ENCODE measurements at places on chromosomes 3 and 15.

- no peak for DNase-seq
These were observed 108.9 kb downstream of the GREM1 start for GRCh38 chr15:32826685-32827084.

DNA sequence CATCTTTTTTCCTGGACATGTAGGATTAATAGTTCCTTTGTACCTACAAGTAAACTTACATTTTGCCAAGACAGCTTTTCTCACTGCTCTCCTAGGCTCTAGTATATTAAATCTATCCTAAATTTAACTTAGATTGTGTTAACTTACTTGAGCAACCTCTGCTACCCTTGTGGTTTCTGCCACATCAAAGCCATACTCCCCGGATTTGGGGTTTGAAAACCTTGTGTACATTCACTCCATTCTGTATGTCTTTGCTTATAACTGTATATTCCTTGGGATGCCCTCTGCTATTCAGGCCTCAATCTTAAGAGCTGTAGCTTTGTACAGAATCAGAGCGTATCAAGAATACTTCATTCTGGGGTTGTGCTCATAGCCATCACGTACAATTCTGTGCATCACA is 60.4 kb downstream of the ARIH1 start:
- DNase-seq, result no peak

DNA sequence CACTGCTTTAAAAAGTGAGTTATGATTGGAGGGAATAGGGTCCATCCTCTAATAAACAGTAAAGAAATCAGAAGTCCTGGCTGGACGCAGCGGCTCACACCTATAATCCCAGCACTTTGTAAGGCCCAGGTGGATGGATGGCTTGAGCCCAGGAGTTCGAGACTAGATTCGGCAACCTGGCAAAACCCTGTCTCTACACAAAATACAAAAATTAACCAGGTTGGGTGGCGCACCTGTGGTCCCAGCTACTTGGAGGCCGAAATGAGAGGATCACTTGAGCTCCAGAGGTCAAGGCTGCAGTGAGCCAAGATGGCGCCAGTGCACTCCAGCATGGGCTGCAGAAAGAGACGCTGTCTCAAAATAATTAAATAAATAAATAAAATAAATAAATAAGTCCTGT is 171.2 kb downstream of the POTEB3 start:
- DNase-seq, result no peak

DNA sequence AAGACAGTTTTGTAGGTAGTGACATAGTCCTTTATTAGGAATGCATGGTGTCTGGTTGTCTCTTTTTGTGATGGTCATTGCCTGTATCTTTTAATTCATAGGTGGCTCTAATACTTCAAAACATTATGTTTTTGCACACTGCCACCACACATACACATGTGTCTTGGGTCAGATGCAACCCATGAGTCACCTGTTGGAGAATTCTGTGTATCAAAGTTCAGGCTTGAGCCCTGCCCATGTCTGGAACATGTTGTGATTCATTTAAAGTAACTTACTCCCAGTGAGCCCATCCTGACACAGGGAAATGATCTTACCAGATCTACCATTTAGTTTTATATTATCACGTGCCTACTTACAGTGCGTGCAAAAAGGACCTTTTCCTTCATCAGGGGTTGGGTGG is 142.7 kb downstream of the GHSR start:
- no peak for DNase-seq

- DNase-seq, result no peak
These were observed 135.7 kb downstream of the MEGF11 start for GRCh38 chr15:66117841-66118240.

DNA sequence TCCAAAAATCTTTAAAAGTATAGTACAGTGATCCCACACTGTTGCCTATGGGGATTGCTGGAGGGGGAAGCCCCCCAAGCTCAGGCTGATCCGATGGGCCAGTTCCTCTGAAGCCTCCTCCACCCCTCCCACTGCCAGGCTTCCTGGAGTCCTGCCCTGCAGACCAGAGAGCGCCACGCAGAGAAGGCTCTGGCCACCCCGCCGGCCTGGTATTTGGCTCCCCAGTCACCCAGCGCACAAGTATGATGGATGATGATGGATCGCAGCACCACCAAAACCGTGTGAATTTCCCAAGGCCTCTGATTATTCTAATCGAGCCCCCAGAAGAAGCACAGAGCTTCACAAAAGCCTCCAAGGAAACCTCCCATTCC is 259.0 kb downstream of the MECOM start:
- DNase-seq, result no peak

- no peak for DNase-seq
These were observed 2.4 kb upstream of the KLF13 start for GRCh38 chr15:31324186-31324585.

DNA sequence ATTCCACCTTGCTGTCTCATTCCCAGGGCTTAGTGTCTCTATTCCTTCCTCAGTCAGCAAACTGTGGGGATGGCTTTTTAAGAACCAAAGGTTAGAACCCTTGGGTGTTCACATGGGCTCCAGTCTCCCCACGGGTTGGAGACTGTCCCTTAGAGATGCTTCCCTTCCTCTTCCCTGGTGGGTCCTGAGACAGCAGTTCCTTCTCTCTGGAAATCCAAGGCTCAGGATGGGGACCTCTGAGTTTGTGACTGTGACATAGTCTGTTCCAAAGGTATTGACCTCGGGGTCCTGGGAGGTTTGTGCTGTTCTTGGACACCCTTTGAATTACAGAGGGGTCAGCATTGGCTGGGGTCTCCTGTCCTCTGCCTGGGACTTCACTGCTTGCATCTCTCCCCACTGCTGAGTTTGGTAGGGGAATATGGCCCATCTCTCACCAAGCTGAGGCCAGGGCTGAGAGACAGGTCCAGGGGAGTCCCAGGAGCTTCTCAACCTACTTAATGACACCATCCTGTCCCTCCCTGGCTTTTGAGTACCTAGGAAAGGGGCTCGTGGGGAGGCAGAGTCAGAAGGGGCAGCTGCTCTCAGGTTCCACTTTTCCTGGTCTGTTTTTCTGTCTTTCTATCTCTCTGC is 1.5 kb downstream of the GRM2 start:
- DNase-seq, result no peak

DNA sequence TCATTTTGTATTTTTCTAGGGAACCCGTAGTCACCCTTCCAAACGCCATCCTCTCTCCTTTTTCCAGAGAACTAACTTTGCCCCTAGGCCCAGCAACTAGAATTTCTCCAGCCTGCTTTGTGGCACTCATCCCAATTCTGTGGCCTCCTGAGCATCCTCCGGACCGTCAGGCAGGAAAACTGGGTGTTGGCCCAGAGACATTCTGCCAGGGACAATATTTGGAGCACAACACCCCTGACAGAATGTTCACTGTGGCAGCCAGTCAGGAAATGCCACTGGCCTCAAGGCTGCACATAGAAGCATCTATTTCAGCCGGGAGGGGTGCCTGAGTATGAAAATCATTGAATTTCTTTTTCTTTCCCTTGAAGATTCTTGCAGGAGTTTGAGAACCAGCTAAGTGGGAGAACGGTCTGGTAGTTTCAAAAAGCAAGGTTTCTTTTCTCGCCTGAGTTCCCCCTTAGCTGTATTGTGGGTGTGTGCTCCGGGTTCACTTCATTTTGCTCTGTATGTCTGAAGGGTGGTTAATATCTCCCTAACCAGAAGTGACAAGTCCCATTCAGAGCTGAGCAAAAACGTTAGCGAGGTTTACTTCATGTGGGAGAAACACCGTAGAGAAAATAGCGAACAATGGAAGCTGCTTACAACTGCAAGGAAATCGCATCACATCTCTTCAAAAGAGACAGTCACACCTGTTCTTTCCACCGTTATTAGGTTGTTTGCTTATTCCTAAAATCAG is 108.1 kb upstream of the TPM1 start:
- DNase-seq, result no peak

- DNase-seq, result no peak
These were observed 278.8 kb downstream of the FOXP1 start for GRCh38 chr3:71304684-71305083.

DNA sequence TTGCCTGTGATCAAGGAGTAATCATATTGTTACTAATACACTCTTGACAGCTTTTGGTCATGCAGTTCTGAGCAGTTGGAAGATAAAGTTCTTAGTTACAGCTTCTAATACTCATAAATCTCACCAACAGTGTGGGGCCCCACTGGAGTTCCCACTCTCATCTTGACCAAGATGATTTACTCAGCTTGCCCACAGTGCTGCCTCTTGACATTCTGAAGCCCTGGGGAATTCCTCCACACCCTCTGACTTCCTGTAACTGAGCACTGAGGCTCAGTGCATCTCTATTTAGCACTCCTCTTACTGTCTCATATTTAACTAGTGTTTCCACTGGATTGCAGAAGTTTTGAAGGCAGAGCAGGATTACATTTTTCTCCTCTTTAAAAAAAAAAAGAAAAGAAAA is 1.9 kb upstream of the ARL6IP5 start:
- no peak for DNase-seq

DNA sequence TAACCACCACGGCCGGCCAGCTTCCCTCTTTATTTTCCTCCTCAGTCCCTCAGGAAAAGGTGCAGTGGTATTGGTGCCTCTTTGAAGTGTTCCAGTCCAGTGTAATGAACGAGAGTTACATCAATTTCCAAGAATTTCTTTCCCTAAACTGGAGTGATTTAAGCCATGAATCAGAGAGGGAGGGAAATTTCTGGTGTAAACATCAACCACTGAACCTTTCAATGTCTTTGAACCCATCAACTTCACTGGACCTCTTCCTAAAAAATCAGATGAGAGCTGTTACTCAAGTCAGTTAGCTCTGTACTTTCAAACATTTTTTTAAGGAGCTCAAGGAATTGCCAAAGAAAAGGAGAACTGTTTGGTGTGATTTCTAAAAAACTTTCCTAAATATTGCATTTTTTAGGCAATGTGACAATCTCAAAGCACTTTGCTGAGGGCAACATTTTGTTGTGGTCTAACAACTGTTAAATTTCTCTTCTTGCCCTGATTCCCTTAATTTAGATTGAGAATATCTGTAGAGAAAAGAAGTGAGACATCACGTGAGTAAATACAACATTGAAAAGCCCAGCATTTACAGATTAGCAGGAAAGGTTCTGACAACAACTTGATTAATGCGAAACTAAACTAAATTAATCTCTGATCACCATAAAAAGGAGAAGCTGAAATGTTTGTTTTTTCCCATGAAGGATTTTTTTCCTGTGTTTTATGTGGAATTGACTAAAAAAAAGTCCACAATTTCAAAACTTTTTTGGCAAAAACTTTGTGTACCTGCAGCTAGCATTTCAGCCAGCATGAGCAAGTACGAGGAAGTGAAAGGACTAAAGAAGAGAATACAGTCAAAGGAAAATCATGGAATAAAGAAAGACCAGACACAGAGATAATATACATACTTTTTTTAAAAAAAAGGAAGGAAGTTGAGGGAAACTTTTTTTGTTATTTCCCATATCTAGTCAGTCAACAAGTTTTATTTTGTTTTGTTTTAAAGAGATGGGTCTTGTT is 9.1 kb upstream of the DAZL start:
- no peak for DNase-seq

DNA sequence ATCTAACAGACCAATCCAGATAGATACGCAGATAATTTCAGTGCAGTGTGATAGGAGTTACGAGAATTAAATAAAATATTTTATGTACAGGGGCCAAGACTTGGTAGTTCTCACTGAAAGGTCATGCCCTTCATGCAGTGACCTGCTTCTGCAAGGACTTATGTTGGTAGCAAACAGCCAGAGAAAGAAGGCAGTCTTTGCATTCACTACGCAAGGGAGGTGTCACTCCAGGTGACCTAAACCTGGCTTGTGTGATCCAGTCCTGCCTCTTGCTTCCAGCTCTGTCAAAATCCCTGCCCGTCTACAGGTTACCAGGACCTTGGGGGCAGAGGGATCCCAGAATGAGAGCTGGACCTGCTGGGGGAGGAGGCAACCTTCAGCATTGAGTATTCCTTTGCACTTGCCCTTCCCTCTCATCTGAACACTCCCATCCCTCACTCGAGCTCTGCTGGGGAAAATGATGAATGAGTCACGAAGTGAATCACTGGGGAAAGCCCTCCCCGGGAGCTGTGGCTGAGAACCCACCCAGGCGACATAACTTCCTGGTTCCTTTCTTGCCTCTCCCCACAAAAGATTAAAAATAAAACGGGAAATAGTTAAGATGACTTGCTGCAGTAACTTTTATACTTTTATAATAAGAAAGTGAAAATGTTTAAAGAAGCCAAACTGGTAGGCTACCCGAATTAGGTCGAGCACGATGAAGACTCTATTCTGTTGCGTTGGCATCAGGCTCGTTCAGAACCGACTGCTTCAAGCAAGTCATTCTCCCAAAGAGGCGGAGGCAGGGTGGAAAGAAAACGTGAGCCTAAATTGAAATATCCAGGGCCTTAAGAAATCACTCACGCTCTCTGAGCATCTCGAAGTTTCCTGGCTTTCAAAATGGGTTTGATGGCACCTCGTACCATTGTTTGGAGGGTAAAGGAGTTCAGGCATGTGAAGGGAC is 216.1 kb downstream of the SLCO3A1 start:
- peak; percentile 31 for DNase-seq

DNA sequence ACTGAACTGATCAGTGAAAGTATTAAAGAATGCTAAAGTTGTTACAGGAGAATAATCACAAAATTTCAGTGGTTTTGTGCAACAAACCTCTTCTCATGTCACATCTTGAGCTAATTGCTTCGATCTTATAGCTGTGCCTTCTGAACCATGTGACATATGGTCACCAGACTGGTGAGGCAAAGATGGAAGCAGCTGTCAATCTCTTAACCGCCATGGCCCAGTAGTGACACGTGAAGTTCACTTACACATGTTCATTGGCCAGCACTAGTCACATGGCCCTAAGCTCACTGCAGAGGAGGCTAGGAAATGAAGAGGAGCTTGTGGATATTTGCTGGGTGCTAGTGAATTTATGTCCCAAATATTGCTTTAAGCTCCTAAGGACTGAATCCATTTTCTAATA is 32.5 kb downstream of the BOC start:
- no peak for DNase-seq

GRCh38 chr15:80250614-80251427 is 1.2 kb downstream of the CTXND1 start:
- no peak for DNase-seq

DNA sequence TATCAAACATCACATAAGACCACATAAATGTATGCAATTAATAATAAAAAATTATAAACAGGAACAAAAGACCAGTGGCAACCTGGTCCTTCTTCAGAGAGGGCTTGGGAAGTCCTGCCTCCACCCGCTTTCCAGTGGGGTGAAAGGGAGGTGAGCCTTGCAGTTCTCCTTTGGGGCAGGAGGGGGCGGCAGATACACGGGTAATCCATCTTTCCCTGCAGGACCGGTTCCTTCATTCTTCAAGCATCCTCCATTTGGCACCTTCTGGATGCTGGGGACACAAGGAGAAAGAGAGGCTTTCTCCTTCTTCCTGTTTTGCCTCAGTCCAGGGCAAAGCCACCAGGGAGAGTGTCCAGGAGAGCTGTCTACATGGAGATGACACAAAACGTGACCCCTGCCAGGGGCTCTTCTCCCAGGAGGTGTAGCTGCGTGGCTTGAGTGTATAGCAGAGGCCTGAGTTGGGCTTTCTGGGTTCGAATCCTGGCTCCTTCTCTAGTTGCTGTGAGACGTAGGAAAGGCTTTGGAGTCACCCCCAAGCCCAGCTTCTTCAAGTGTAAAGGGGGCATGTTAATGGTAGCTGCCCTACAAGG is 23.2 kb downstream of the RPLP1 start:
- DNase-seq, result peak; percentile 57
